SK-N-SH (cell line): ENCODE measurements at places on chromosomes 13 and 19. TPM values are rescaled to one million over a fixed set of nuclear protein-coding genes. Genes with fewer than 3 reads are reported as not detected.

TTC9B gene
- polyA plus RNA-seq: 0.30 and 0.52 TPM in 2 replicates

TMEM147 gene
- 201 and 202 TPM in 2 replicates for polyA plus RNA-seq

SH2D3A gene
- 0.35 and 0.42 TPM in 2 replicates for polyA plus RNA-seq

KLK5 gene
- not detected in 2 replicates for polyA plus RNA-seq
